ENCODE measurements at places on chromosomes 4 and X.

- no peak for DNase-seq
Observed at GRCh38 chr4:79650217-79650616, 242.2 kb upstream of the GK2 start.

- no peak for DNase-seq
Observed at GRCh38 chrX:44291468-44292092, 51.9 kb downstream of the EFHC2 start.

DNA sequence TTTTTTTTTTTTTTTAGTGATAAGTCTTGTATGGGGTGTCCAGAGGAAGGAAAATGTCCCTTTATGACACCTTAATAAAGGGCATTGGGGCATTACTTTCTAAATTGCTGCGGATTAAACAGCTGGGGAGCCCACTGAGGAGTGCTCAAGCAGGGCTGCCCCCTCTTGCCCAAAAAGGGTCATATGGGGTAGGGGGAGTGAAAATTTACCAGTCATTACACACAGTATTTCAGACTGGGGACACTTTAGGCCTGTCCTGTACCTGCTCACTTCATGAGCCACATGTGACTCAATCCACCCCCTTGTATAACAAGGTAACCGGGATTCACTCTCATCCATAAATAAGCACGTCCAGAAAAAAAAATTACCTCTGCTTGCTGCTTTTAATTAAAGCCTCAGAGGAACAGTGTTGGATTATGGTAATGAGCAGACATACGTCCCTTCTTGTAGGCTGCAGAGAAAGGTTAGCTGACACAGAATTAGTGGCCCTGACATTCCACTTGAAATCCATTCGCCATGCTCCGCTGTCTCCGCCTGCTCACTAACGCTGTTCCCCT is 1.8 kb downstream of the PRDM8 start:
- DNase-seq: no peak

DNA sequence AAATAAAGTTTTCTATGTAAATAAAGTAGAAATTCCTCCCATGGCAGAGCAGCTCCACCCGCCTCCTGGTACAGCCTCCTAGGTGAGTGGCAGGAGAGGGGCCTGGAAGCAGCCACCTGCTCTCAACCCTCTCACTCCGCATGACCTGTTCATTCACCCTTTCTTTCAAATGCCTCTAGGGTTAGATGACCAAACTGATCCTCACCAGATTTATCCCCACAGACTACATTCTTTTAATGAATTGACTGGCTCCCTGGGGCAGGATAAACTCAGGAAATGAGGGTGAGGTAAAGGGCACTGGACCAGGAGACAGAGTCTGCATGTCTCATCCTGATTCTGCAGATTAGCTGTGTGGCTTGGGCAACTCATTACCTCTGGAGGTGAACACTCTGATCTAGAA is 32.6 kb upstream of the NKX6-1 start:
- DNase-seq: no peak

- no peak for DNase-seq
Observed at GRCh38 chr4:24464566-24464965, 119.8 kb downstream of the DHX15 start.

DNA sequence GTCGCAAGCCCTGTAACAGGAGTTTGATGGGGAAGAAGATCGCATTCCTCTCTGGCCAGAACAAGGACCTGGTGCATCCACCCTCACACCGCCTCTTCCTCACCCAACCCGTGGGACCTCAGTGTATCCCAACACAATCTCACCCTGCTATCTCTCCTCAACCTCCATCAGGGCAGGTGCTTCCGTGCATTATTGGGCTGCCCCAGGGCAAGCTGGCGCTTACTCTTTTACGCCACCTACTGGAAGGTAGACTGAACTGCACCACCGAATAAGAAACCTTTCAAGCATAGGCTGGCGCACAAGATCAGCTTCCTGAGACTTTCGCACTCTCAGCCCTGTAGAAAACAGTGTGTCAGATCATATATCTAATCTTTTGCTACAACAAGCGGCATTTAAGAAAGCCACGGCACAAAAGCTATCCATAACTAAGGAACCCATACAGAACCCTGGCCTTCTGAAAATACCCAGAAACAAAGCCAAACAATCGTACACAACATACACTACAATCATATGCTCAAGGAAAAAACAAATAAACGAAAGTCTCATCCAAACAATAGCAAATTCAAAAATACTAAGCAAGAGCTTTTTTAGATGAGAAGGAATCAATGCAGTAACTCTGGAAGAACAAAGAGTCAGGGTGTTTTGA is 209.3 kb downstream of the UGT8 start:
- peak; percentile 86 for DNase-seq

DNA sequence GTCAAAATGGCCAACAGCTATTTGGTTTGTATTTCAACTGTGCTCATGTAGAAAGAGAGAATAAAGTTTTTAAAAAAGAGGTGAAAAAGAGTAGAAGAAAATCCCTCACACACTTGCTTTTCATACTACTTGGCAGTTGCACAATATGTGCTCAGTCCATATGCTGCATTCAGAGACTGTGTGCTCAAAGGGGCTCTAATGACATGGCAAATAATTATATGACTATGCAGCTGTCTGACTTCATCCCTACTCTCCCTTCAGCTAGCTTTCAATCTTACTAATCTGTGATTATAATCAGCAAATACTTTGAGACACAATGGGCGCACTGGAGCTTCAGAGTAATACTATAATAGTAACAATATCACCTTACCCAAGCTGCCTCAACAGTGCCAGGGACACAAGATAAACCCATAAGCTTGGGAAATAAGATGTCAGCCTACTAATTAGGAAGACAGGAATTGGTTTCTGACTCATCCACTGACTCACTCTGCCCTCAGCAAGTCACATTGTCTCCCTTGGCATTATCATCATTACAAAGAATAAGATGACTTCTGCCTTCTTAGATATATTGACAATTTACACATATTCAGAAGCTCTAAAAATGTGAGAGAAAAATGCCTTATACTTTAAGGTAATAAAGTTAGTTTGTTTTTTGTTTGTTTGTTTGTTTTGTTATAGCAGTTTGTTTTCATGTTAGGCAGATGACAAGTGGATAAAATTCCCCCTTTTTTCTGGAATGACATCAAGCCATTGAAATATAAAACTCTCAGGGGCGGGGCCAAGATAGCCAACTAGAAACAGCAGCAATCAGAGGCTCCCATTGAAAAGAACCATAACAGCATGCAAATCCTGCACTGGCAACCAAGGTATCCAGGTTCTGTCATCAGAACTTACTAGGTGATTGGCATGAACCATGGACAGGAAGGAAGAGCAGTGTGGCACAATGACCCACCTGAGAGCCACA is 311.6 kb downstream of the FAM133A start:
- DNase-seq: no peak

GRCh38 chrX:150966235-150966634 is 16.9 kb upstream of the HMGB3 start:
- no peak for DNase-seq

GRCh38 chrX:66654411-66654810 is 15.5 kb upstream of the EDA2R start:
- DNase-seq: no peak

- DNase-seq: peak; percentile 83
Observed at GRCh38 chr4:1021386-1022050, 10.1 kb downstream of the FGFRL1 start.

DNA sequence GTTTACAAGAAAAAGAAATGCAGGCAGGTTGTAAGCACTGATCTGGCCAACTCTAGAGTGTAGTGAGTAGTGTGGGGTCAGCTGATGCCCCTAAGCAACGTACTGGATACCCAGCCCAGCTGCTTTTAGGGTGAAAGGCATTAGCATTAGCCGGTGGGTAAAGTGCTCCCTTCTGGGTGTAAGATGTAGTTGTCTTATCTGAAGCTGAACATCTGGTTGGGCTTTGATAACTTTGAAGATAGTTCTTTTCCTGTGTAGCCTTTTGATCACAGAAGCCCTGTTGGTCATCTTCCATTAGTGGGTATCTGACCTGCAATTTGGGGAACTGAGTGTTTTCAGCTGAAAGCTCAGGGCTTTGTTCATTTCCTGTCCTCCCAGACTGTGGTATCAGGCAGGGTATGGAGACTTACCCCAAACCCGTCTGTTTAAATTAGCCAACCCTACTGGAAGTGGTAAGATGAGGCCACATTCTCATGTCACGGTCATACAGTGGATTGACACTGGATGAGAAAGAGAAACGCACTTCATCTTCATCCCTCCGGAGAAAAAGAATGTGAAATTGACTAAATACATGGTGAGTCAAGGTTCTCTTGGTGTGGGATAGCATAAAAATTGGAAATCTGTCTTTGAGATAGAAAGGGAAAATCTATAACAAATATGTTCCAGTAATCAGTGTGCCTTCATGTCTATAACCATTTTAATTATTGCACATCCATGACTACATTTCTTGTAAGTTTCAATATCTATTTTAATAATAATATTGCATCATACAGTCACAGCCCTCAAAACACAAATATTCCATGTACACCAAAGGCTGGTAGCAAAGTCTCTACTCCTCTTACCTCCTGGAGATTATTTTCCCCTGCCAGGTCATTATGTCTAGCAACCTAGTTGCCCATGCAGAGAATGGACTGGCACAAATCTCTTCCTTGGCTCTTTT is 8.7 kb downstream of the RHOH start:
- DNase-seq: peak; percentile 71

DNA sequence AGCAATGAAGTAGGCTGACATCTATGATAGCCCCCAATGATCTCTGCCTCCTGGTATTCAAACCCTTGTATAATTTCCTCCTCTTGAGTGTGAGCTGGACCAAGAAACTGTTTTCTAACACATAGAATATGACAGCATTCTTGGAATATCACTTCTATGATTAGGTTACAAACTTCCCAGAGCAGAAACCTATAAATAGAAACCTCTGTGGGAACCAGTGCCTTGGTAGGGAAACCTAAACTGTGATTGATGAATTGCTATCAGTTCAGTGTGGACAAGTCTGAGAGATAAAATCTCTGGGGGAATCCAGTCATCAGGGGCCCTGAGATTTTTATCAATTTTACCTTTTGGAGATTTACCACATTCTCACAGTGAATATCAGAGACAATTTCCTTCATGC is 756.5 kb upstream of the AGA start:
- DNase-seq: no peak

GRCh38 chrX:133570549-133570948 is 155.3 kb upstream of the GPC4 start:
- DNase-seq: no peak

DNA sequence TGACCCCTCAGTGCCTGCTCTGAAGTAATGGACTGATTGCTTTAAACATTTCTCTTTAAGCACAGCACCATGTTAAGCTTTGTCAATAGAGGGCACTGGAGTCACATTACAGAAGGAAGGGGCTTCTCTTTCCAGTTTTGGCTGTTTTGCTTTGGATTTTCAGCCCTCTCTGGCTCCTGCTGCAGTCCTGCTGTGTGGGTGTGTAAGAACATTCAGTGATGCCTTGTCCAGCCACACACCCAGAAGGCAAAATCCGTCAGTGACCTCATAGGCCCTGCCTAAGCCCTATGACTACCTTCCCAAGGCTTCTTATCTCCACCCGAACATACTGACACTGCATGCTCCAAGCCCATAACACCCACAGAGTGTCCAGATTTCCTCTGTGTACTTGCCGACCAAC is 215.3 kb upstream of the CTSO start:
- DNase-seq: peak; percentile 73

DNA sequence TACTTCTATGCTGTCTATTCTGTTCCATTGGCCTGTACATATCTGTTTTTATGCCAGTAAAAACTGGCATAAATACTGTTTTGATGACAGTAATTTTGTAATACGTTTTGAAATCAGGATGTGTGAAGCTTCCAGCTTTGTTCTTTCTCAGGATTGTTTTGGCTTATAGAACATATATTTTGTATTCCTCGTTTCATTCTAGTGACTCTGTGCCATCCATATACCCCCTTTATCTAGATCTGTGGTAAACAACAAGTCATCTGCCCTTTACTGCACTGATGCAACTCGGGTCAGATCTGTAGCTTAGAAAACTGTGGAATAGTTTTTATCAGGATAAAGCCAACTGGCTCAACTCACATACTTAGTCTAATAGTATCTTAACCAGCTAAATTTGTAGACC is 233.7 kb downstream of the PRDM5 start:
- no peak for DNase-seq

GRCh38 chr4:99403380-99404184 is 31.6 kb downstream of the ADH7 start:
- no peak for DNase-seq

DNA sequence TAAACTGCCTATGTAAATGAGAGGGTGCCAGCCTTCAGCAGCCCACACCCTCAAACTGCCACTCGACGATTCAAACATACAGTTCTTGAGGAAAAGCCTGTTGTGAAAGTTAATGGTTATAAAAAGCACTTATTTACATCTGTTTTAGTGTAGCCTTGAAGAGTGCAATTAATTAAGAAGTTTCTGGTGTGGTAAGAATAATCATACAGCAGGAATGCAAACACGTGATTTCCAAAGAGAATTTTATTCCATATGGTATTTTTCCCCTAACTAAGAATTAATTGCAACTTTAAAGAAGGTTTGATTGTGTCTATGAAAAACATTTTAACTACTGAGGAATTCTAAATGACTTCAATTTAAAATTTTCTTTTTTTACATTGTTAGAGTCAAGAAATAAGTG is 176.3 kb upstream of the PITX2 start:
- DNase-seq: no peak

GRCh38 chr4:12499693-12500092 is 984.4 kb downstream of the RAB28 start:
- DNase-seq: no peak

DNA sequence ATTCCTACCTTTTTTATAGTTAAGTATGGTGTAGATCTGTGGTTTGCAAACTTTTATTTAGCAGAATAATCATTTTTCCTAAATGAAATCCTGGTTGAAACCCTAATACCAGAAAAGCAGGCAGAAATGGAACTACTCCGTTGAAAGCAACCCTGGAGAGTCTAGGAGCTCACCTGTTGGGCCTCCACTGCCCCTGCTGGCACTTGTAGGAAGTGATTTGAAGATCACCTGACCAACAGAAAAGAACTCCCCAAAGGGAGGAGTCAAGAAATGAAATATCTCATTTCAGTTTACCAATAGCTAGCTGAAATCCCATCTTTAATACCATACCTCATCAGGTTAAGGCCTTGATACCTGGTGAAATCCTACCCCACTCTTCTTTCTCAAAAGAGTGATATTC is 277.1 kb downstream of the KLHL13 start:
- DNase-seq: peak; percentile 70

DNA sequence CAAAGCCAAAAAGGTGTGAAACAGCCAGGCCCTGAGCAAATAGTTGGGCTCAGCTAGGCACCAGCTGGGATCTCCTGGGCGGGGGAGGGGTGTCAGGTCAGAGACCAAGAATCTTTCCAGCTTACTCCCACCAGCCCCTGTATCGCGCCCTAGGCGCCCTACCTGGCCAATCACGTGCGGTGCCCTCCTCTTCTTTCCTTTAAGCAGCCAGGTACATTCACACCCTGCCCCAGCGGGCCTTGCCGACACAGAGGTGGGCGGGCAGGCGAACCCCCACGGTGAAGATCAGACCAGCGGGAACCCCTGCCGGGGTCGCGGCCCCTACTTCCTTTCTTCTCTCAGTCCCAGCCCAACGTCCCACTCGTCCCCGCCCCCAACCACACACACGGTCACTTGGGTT is 9.1 kb downstream of the ARHGAP36 start:
- no peak for DNase-seq

GRCh38 chr4:156378033-156378665 is 424.5 kb upstream of the CTSO start:
- DNase-seq: peak; percentile 81

Data from Karpas-422 (cell line).